Dermis lymphatic vessel endothelial cell (primary cell): ENCODE measurements at places on chromosomes 13 and 19. TPM values are rescaled to one million over a fixed set of nuclear protein-coding genes. Genes with fewer than 3 reads are reported as not detected.

Gene RASL11A
- total RNA-seq, result 2.2 TPM in 2 replicates

Gene ANKLE1
- 0.33 and 0.43 TPM in 2 replicates for total RNA-seq

Gene BRME1
- 0.09 and 0.22 TPM in 2 replicates for total RNA-seq

Gene LINGO3
- total RNA-seq, result not detected in 2 replicates

Gene AP1M2
- total RNA-seq, result under 0.01 TPM in 1 of 2 replicates, not detected in the other

Gene FRY
- total RNA-seq, result 106 and 107 TPM in 2 replicates

Gene ZNF566
- total RNA-seq, result 7.5 and 11.5 TPM in 2 replicates

Gene PCP2
- not detected in 2 replicates for total RNA-seq

Gene SSBP4
- 32.9 and 36.8 TPM in 2 replicates for total RNA-seq

Gene GGN
- 0.11 TPM in 1 of 2 replicates, not detected in the other for total RNA-seq

Gene FGF21
- not detected in 2 replicates for total RNA-seq

Gene PODNL1
- not detected in 2 replicates for total RNA-seq

Gene CD79A
- total RNA-seq, result 0.09 and 0.11 TPM in 2 replicates
